Epithelial cell of prostate (primary cell): ENCODE measurements at places on chromosomes 2 and 18.
A peak's percentile ranks its signal among the peaks of the same experiment; 100 is the strongest.

- DNase-seq = no peak
Measured at GRCh38 chr2:100042562-100042961, 99.8 kb downstream of the AFF3 start.

GRCh38 chr2:151197184-151198108 is 64.2 kb downstream of the RBM43 start:
- DNase-seq = no peak

DNA sequence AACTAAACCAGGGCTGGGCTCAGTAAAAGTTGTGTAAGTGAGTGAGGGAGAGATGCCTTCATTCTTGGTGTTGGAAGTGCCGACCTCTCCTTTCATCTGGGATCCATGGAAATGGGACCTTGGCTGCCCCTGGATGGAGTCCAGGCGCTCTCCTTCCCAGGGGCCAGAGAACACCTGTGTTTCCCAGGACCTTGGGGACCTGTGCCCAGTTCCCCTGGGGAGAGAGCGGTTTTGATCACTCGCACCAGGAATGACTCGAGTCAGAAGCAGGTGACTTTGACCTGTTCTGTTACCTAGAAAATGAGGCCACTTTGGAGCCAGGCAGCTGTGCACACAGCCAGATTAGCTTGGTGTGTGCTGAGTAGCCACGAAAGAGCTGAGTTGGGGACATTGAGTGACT is 97.3 kb downstream of the SH3BP4 start:
- DNase-seq = no peak

DNA sequence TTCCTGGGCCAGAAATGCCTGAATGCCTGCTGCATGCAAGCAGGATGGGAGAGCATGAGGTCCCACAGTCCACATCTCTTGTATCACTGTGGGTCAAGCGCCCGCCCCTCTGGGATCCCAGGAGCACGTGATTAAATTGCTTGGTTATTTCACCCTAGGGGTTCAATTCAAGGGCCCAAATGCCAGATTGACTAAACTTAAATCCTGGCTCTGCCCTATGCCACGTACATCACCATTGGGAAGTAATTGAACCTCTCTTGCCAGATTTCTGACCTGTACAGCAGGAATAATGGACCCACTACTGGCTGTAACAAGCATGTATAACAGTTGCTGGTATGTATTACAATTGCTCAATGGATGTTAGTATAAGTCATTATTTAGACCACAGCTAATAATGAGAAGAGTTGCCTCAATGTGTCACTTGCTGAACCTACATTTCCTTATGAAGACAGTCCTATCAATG is 19.9 kb downstream of the FHL2 start:
- no peak for DNase-seq

DNA sequence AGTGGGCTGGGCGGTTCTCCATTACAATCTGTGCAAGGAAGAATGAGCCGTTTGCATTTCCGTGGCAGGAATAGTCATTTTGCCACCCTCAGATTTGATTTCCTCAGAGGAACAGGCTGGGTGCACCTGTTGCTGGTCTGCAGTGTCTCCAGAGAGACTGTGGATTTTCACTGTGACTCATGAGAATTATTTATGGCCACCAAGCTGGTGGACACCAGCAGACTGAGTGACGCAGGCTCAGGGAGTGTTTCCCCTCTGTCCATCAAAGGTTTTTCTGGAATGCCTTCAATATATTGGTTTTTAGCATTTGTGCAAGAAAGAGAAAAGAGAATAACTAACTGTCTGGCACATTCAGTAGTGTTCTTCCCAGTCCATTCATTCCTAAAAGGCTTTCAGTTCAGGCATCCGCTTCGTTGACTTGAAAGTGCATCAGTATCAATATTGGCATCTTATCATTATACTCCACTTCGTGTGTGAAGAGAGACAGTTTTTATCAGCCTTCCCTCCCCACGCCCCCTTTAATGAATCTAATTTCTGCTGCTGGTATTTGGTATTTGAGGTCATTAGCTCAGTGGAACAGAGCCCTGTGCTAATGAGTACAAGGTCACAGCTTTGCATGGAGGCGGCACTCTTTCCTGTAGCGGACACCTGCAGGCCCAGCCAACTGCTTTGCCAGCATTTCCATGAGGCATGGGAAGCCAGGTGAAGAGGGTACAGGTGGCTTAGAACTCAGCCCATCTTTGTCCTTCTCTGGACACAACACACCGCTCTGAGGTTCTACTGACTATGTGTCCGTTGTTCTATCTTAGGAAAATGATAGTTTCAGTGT is 39.9 kb downstream of the PRKCE start:
- DNase-seq = no peak

DNA sequence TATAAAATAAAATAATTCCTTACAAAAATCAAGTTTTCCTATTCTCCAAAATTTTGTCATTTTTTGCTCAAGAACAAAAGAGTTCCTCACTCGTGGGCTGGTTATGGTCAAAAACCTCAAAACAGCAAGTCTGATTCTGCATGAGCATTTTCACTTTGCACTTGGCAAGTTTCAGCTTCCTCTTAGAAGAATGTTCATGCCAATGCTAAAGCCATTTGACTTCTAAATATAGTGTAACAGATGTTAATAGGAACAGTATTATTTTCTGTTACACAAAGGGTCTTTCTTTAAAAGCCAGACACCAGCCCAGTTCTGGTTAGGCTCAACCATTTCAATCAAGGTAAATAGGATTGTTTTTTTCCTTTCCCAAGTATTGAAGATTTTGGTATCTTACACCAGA is 261.3 kb upstream of the CCDC68 start:
- no peak for DNase-seq

- DNase-seq = no peak
Measured at GRCh38 chr2:197033222-197033621, 106.7 kb upstream of the PGAP1 start.

GRCh38 chr18:76264198-76264875 is 230.7 kb downstream of the ZNF516 start:
- peak; percentile 31 for DNase-seq

DNA sequence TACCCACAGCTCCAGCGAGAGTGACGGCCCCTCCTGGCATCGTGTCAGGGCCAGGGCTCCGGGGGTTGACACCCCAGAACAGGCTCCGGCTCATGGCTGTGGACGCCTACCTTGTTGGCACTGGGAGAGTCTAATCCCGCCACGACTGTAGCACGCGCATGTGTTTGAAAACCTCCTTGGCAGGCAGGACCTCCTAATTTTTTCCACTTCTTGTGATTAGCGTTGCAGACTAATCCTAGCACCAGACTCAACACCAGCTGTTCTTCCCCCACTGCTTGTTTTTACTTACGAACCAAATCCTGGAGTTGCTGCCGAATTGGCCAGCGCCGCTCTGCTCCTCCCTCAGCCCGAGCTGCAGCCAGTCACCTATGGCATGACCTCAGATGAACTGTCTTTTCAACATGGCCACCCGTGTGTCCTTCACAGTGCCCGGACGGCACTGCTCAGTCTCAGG is 110.7 kb downstream of the KLHL29 start:
- DNase-seq = no peak

DNA sequence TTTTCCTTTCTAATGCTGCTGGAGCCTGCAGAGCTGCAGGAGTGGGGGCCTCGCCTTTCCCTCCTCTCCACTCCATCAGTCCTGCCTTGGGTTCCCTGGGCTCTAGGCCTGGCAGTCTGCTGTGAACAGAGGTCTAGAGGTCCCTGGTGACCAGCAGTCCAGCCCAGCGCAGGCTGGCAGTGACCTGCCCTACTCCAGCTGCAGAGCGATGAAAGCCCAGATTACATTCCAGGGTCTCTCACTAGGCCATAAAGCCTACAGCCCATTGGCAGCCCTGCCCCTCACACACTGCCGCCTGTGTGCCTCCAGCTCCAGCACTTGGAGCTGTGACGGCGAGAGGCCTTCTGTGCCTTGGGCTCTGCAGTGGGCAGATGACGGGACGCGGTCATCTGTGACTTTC is 14.8 kb upstream of the MAL start:
- DNase-seq = no peak

DNA sequence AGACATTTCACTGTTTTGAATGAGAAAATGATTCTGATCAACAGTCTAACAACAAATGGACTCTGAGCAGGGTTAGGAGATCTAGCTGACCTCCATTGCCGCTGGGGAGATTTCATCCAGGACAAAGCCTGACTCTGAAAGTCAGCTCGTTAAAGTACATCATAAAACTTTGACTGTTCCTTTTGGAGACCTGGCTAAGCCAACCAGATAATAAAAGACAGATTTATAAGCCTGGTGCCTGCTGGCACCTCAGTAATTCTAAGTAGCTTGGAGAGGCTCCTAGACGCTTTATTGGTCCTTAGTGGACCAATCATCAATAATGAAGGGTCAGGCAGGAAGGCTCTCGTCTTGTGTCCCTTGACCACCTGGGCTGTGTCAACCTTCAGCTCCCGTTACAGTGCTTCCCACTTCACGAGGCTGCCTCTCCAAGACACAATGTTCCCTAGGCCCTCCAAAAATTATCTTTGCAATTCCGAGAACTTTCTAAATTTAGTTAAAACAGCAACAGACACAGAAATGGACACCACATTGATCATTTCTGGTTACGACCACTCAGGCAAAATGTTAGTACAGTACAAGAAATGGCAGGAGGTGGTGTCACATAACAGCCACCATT is 47.9 kb upstream of the PMAIP1 start:
- no peak for DNase-seq

- DNase-seq = peak; percentile 69
Measured at GRCh38 chr18:26480897-26481795, 67.2 kb downstream of the KCTD1 start.

DNA sequence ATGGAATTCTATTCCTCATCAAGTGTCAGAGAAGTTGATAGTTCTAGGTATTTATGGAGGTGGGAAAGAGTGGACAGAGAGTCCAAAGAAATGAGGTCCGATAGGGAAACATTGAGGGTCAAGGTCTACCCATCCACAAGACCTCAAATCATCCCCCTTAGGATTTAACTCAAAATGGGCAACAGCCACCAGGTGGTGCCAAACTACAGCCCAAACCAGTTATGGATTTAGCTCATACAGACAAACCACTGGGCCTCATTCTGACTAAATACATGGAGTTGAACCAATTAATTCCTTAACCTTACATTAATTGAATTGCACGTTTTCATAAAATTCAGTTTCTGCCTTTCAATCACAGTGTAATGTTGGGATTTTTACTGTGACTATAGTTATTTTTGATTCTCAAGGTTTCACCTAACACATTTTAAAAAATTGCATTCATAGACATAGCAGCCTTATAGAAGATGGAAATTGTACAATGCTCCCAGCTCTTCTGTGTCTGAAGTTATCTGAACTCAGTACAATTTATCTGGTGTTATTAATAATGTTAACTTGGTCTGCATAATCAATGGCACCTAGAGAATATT is 98.2 kb upstream of the HNMT start:
- no peak for DNase-seq

DNA sequence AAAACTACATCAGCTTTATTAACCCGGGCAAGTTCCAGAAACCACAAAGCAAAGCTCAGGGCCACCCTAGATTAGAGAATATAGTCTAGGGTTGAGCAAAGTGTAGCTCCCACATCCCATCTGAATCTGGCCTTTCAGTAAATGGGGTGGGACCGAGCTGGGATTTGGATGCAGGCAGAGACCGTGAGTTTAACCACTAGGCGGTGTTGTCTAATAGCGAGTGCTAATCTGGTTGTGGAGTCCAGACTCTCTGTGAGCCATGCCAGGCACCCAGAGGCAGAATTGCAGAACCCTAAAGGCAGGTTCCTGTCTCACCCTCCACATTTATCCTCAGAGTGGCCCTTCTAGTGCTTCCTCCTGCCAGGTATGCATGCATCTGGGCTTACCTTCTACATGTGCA is 435.9 kb downstream of the TSN start:
- no peak for DNase-seq

GRCh38 chr2:24721470-24721869 is 71.7 kb downstream of the PTRHD1 start:
- no peak for DNase-seq
